GM12864 (cell line): ENCODE measurements at places on chromosomes 3 and 15.

DNA sequence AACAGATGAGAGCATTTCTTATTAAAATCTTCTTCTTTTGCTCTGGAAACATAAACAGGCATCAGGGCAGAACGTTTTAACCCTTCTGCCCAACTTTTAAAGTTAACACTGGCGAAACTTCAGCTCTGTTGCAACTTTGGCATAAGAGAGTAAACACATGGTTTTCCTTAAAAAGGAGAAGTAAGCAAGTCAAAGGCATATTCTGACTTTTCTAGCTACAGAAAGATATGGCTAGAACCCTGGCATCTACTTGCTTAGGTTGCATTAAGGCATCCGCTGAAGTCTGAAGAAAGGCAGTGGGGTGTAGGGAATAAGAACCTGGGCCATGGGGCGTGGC, 13.3 kb upstream of the IL16 start:
- no peak for DNase-seq

- no peak for DNase-seq
Observed at GRCh38 chr3:191138937-191139336, 60.1 kb upstream of the OSTN start.

GRCh38 chr3:127723011-127723567, 50.3 kb downstream of the ABTB1 start:
- no peak for DNase-seq

DNA sequence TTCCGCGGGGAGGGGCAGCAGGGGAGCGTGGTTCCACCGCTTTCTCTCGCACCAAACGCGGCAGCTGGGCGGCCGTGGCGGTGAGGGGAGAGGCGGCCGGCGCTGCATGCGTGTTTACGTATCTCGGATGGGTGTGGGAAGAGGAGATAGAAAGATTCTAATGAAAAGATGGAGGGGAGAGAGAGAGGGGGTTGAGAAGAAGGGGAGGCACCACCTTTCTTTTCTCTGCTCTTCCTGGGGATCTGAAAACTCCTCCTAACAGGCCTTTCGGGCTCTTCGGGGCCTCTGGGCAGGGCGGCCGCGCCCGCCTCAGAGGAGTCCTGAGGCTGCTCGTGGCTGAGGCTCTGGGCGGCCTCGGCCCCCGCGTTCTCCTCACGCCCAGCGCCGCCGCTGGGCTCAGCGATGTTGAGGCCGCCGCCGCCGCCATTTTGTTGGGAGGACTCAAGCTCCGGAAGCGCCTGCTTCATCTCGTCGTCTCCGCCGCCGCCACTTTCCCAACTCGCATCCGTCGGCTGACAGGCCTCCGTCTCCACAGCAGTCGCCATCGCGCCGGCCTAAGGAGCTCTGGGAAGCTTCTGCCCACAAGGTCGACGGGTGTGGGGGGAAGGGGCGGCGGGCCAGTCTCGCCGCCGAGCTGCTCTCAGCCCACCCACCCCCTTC, 473 bp downstream of the TASOR start:
- peak; percentile 44 for DNase-seq

DNA sequence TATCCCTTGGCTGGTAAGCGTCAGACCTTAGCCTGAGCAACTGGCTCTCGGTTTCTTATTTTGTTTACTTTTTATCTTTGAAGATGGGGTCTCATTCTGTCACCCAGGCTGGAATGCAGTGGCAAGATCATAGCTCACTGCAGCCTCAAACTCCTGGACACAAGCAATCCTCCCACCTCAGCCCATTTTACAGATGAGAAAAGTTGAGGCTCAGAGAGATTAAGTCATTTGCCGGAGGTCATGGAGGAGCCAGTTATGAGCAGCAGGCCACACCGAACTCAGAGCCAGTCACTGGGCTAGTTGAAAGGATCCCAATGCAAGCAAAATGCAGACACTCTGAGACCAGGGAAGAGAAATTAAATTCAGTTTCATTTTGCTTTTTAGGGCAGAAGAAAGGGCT, 293.6 kb downstream of the SHQ1 start:
- DNase-seq: no peak

GRCh38 chr3:105118905-105119304, 247.8 kb upstream of the ALCAM start:
- DNase-seq: no peak
